ENCODE measurements at places on chromosomes 4 and X.

DNA sequence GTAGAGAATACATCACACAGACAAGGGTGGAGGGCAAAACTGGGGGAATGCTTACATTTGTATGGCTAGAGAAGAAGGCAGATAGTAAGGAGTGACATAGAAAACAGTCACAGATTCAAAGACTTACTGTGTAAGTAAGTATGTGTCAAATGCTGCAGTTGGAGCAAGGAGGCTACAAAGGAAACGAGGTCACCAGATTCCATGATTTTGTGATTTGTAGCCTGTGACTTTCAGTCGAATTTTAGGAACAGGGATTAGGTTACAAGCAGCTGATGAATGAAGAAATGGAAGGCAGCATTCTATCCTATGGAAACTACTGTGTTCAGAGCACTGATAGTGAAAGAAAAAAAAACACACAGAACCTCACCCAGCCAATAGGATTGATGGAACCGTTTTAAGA, 407.9 kb downstream of the IL15 start:
- no peak for DNase-seq

DNA sequence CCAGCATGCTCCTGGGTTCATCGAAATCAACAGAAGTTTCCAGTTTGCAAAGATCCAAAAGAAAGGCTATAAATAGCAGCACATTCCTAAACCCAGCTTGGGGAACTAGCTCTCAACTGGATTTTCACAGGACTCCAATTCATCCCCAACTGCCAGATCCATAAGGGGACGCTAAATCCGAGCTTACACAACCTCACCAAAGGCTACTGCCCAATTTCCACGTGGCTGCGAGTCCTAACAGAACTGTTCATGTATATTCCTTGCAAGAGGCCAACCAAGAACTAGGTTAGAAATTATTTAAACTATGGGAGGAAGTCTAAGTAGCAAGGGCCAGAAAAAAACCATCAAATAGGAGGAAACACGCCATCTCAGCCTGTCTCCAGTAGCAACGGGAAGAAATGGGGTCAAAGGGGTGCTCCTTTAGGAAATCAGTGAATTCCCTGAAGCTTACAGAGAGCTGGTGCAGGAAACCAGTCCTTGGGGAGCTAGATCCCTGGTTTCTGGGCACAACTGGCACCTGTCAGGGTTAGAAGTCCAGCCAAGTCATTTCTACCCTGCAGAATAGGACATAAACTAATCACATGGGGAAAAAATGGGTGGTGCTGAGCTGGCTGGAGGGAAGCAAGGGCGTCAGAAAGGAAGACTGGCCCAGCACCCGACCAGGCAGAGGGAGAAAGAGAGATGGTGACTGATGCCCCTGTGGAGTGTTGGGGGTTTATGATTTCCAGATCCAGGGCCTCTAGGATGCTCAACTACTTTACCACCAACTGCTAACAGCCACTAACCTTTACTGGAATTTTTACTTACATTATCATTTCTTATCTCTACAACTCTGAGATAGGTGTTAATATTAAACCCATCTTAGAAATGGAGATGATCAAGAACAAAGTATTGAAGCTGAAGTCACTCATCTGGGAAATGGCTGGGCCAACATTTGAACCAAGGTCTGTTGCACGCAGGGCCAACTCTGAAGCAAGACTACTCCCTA, 20.5 kb downstream of the RELL1 start:
- no peak for DNase-seq

- DNase-seq: no peak
These were observed 334.2 kb downstream of the TENM3 start for GRCh38 chr4:182577411-182577810.

DNA sequence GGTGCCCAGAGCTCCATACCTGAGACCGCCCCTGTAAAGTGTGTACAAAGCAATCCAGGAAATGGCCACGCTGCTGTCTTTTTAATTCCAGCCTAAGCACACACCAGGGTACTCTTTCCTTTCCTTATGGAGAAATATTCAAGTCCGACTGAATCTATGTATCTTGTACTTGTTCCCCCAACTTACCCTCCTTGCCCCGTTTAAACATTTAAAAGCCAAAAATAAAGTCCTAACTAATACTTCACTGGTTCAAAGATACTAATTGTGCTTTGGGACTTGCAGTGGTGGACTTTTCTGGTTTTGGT, 731 bp upstream of the AMMECR1 start:
- no peak for DNase-seq

- DNase-seq: no peak
These were observed 40.8 kb downstream of the ARHGAP24 start for GRCh38 chr4:85515701-85516100.

DNA sequence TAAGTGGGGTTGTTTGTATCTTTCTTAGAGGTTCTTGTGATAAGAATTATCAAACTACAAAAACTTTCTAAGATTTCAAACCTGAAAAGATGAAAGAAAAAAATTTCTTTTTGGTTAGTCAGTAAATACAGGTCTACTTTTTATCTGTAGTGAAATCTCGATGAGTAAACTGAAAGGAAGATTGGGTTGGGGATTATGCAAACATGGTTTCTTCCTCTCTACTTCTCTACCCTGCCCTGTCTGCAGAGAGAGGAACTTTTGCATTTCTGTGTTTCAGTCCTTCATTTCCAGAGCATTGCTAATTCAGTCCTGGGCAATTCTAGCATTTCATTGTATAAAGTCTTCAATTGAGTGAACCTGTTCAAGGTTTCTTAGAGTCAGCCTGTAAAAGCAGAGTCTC, 51.6 kb upstream of the IL2 start:
- no peak for DNase-seq

- DNase-seq: no peak
These were observed 106.1 kb downstream of the ARAP2 start for GRCh38 chr4:36138220-36138619.

GRCh38 chr4:146029939-146030710, 91.5 kb upstream of the ZNF827 start:
- no peak for DNase-seq

- no peak for DNase-seq
These were observed 32.7 kb downstream of the DHX15 start for GRCh38 chr4:24551492-24552289.

- DNase-seq: peak; percentile 5
These were observed 2.2 kb upstream of the MID2 start for GRCh38 chrX:107823456-107823855.

- peak; percentile 78 for DNase-seq
These were observed 75.1 kb upstream of the USP9X start for GRCh38 chrX:41009850-41010846.

DNA sequence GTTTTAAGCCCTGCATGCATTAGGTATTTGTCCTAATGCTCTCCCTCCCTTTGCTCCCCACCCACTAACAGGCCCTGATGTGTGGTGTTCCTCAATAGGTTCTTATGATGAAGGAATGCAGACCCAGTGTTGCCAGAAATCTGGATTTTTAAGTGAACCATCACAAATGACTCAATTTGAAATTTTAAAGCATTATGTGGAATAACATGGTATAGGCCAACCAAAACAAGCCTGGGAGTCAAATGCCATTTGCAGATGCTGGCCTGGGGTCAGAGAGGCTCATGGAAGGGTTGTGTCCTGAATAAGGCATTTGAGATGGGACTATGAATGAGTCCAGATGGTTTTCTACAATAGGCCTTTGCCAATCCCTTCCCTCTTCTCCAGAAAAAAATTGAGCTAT, 179.6 kb downstream of the SHROOM3 start:
- peak; percentile 90 for DNase-seq

GRCh38 chrX:39907964-39908661, 189.6 kb downstream of the BCOR start:
- peak; percentile 92 for DNase-seq

- DNase-seq: no peak
These were observed 556.3 kb downstream of the PPARGC1A start for GRCh38 chr4:23333556-23333945.

- no peak for DNase-seq
These were observed 205.0 kb downstream of the CAMK2D start for GRCh38 chr4:113556382-113557134.

DNA sequence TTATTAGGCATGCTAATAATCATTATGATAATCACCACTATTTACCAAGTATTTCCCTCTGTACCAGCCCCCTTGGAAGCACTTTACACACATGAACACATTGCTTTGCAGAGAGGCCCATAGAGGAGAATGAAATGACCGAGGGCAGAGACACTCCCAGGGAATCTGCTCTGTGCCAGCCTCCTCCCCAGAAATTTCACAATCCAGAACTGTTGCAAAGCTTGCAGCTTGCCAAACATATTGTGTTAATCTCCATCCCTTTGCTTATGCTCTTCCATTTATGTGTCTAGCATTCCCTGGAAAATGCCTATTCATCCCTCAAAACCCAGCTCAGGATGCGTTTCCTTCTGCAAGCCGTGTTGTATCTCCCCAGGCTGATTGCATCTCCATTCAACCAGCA, 37.8 kb downstream of the CYTL1 start:
- DNase-seq: peak; percentile 45

DNA sequence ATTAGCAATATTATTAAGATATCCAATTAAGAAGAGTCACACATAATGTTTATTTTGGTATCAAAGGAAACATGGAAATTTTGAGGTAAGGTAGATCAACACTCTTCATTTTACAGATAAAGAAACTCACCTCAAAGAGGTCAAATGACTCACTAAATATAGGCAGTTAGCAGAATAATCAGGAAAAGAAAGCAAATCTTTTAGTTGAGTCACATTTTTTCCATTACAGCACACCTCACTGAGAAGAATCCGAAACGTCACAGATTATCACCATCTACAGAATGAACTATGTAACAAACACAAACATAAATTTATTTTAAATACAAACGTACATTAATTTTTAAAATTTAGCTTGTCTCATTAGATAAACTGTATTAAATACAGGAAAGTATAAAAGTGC, 70.1 kb downstream of the TMEM47 start:
- DNase-seq: no peak

- DNase-seq: no peak
These were observed 12.4 kb downstream of the AMELX start for GRCh38 chrX:11305641-11306040.

GRCh38 chr4:177297785-177298391, 11.8 kb upstream of the NEIL3 start:
- DNase-seq: no peak

DNA sequence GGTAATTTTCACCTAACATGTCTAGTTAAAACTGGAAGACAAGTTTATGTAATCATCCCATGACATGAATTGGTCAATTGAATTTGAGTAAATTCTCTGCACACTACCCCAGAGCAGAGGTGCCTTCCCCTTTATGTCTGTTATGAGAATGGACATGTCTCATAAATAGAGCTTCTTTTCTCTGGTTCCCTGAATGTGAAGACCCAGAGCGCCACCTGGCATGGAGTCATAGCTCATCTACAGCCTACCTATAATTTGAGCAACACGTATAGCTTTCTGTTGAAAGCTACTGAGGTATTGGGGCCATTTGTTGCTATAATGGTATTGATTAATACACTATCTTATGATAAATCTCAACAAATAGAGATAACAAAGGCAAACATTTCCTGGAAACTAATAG, 626.5 kb upstream of the GALNTL6 start:
- no peak for DNase-seq

DNA sequence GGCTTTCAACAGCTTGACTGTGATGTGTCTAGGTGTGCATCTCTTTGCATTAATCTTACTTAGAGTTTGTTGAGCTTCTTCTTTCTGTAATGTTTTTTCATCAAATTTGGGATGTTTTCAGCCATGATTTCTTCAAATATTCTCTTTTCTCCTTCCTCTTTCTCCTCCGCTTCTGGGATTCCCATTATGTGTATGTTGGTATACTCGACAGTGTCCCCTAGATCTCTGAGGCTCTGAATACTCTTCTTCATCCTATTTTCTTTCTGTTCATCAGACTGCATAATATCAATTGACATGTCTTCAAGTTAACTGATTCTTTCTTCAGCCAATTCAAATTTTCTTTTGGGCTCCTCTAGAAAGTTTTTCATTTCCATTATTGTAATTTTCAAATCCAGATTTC, 25.9 kb downstream of the STPG2 start:
- no peak for DNase-seq

- no peak for DNase-seq
These were observed 128.4 kb upstream of the FAT1 start for GRCh38 chr4:186852073-186852420.

DNA sequence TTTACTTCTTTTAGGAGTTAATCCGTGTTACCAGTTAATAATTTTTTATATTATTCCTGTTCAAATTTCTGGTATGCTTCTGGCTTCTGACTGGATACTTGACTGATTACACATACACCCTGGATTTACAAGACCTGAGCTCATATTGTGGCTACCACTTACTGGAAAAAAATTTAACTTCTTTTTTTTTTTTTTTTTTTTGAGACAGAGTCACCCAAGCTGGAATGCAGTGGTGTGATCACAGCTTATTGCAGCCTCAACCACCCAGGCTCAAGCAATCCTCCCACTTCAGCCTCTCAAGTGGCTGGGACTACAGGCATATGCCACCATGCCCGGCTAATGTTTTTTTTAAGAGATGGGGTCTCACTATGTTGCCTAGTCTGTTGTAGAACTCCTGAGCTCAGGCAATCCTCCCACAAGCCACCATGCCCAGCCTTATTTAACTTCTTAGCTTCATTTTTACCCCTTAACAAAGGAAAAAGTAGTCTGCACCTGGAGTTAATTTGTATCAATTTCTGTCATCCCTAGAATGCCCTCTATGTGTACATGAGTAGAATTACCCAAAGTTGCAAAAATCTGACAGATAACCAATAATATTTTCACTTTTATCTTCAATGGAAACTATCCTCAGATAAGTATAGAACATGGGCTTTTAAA, 50.3 kb downstream of the TMEM165 start:
- DNase-seq: peak; percentile 7

- no peak for DNase-seq
These were observed 121.2 kb downstream of the TBCK start for GRCh38 chr4:106194801-106195200.

DNA sequence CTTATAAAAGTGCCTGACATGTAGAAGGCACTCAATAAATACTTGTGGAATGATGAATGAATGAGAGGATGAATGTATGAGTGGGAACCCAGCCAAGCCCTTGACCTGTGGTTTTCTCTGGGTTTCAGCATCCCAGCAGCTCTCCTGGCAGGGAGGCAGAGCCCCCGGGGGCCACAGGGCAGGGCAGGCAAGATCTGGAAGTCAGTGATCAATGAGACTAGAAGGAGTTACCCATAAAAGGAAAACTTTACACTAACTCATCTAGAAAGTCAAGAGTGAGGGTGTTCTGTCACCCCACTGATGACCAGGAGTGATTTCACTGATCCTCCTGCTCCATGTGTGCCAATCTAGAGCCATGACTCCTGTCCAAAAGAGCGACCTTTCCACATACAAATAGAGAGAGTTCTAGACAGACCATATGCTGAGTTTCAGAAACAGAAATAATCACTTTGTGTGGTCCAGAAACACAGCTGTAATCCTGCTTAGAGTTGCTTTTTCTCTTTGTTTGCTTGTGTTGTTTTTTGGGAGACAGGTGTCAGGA, 37.4 kb downstream of the MGARP start:
- DNase-seq: peak; percentile 88

DNA sequence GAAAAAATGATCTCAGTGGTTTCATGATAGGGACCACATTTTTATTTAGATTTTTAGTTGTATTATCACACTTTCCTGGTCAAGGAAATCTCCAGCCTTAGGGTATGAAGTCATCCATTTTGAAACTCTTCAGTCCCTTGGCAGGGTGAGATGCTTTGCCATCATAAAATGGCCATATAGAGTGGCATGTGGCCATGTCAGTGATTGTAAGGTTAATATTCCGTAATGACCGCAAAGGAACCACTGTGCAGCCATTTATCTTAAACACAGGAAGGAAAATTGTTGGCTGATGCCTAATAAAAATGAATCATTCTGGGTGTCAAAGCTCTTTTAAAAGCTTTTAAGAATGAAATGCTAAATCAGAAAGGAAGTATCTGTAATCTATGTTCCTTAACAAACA, 35.6 kb downstream of the COMMD8 start:
- no peak for DNase-seq
